Epithelial cell of alveolus of lung (primary cell): ENCODE measurements at places on chromosomes 2 and 18. TPM values are rescaled to one million over a fixed set of nuclear protein-coding genes. Genes with fewer than 3 reads are reported as not detected.

The MC4R gene
- total RNA-seq, result not detected in 2 replicates

The ZNF804A gene
- total RNA-seq, result 4.2 and 7.5 TPM in 2 replicates

The UGT1A8 gene
- not detected in 2 replicates for total RNA-seq

The ADAM17 gene
- total RNA-seq, result 24.3 and 32.7 TPM in 2 replicates

The ARHGAP28 gene
- total RNA-seq, result 5.3 and 33.8 TPM in 2 replicates

The LINC00305 gene
- not detected in 2 replicates for total RNA-seq
